ENCODE measurements at places on chromosomes 12 and 14.

DNA sequence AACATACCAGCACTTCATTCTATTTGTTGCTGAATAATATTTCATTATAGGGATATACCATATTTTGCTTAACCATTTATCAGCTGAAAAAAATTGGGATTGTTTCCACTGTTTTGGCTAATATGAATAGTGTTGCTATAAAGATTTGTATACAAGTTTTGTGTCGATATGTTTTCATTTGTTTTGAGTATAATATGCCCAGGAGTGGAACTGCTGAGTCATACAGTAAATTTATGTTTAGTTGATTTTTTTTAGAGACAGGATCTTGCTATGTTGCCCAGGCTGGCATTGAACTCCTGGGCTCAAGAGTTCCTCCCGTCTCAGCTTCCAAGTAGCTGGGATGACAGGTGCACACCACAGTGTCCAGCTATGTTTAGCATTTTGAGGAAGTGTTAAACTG, 131.5 kb upstream of the TMCC3 start:
- DNase-seq: no peak

GRCh38 chr12:52975204-52975603, 26.3 kb downstream of the KRT18 start:
- no peak for DNase-seq

GRCh38 chr14:92585981-92586937, 72.7 kb downstream of the RIN3 start:
- no peak for DNase-seq

DNA sequence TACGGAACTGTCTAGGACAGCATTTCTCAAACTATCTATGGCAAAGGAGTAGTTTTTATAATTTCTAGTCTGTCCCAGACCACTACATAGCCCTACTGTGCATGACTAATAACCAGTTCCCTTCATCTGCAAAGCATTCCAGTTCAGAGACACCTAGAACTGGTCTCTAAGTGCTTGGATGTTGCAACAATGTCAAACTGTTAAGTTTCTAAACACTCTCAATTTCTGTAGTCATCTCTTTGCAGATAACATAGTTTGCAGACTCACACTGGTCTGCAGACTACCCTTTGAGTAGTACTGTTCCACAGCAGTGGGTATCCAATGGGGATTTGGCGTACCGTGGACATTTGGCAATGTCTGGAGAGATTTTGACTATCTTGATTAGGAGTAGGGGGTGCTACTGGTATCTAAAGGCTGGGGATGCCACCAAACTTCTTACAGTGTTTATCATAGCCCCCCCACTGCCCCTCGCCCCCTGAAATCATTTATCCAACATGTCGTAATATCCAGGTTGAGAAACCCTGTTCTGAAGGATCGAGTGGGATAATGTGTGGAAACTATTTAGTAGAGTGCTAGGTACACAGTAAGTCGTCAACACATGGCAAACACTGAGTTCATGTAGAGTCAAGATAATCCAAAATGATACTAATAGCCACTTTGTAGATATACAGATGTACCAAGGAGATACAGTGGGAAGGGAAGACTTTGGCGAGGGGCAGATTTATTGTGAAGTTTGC, 1.7 kb downstream of the C12orf76 start:
- DNase-seq: no peak

- DNase-seq: no peak
Measured at GRCh38 chr14:90750701-90751100, 65.5 kb downstream of the TTC7B start.

DNA sequence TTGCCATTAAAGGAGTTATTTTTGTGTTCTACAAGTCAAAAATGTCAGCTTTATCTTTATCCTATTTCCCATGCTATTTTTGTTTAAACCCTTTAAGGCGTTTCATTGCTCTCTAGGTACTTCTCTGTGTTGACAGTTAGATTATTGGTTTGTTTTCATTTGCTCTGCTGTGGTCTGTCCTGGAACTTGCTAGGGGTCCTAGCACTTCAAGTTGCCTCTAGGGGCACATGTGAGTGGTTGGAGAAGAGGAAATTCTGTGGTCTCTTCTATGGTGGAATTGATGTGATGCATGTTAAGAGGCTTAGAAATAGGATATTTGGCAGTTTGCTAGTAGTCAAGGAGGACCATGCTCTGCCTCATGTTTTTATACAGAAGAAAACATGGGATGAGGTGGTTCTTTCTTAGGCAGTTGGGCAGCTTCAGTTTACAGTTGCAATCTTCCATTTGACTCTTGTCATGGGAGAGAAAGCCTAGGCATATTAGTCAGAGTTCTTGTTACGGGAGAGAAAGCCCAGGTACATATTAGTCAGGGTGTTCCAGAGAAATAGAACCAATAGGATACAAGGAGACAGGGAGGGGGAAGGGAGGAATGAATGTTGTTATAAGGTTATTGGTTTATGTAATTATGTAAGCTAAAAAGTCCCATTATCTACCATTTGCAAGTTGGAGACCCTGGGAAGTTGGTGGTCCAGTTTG, 14.4 kb downstream of the TTLL5 start:
- no peak for DNase-seq

- DNase-seq: no peak
Measured at GRCh38 chr12:11446372-11446771, 51.0 kb upstream of the PRB2 start.

GRCh38 chr12:20476551-20476950, 108.2 kb downstream of the PDE3A start:
- DNase-seq: no peak

DNA sequence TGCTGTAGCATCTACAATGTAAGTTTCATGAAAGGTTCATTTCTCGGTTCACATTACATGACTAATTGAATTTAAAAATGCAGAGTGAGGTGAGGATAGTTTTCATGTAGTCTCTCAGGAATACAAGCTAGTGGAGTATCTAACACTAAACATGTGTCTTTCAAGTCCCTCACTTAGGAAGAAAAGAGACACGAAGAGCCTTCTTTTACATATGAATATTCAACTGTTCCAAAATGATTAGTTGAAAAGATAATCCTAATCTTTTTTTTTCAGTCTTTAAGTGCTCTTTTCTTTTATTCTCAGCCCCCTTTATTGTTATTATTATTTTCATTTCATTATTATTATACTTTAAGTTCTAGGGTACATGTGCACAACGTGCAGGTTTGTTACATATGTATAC, 10.8 kb downstream of the PRR4 start:
- DNase-seq: no peak

GRCh38 chr12:87866578-87867292, 162.5 kb downstream of the C12orf50 start:
- DNase-seq: no peak

- DNase-seq: no peak
Measured at GRCh38 chr14:95163132-95163531, 5.8 kb upstream of the DICER1 start.

GRCh38 chr14:56715938-56716337, 94.3 kb downstream of the OTX2 start:
- DNase-seq: no peak

GRCh38 chr12:4830556-4831210, 79.0 kb upstream of the KCNA1 start:
- DNase-seq: no peak

DNA sequence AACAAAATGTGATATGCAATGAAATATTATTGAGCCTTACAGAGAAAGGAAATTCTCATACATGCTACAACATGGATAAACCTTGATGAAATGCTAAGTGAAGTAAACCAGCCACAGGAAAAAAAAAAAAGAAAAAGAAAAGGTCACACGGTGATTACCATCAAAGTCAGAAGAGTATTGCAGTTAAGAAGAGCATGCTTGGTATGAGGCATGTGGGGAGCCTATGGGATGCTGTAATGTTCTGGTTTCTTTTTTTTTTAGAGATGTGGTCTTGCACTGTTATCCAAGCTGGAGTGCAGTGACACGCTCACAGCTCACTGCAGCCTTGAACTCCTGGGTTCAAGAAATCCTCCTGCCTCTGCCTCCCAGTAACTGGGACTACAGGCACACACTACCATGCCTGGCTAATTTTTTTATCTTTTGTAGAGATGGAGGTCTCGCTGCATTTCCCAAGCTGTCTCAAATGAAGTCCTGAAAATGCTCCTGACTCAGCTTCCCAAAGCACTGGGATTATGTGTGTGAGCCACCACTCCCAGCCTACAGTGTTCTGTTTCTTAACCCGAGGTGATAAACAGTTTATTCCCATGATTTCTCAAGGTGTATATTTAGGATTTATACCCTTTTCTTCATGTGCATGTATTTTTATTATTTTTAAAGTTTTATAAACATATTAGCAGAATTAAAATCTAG, 96.2 kb downstream of the SEC23A start:
- no peak for DNase-seq

DNA sequence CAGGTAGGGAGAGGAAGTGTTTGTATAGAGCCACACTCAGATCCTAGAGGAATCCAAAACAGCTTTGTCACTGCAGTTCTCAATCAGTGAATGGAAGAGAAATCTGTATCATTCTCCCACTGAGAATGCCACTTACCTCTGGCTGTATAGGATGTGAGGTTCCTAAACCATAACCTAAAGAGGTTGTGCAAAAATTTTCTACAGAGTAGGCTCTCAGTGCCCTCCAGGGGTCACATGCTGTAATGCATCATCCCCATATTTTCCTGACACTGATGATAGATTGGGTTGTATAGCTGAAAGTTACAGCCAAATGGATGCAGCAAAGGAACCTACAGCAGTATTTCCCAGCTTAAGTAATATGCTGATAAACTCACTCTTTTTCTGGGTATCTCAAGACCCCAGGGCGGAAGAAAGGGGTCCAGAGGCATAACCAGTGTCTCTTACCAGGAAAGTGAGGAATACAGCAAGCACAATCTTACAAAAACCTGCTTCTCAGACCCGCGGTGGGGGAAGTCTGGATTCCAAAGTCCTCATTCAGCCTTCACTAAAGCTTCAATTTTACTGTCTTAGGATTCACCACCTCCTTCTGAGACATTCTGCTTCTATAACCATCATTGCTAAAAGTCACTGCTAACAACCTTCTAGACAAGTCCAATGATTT, 3.8 kb downstream of the BCDIN3D start:
- DNase-seq: no peak

- DNase-seq: no peak
Measured at GRCh38 chr14:92677087-92677668, 71.2 kb downstream of the LGMN start.

DNA sequence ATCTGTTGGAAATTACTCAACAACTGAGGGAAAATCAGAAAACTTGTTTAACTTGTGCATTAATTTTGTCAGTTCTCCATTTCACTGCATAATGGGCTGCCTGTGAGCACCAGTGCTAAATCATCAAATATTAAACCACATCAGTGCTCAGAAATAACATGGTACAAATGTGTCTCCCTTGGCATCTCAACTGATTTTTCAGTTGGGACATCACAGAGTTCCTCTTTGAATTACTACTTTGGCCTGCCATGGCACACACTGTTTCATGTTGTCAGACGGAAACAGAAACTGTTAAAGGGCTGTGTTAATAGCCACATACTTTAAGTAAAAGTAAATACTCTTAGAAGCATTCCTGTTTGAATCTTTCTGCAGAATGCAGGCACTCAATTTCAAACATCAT, 42.1 kb upstream of the STRN3 start:
- DNase-seq: no peak

GRCh38 chr14:66603945-66604344, 96.0 kb downstream of the GPHN start:
- DNase-seq: no peak

- DNase-seq: no peak
Measured at GRCh38 chr14:61326847-61327246, 5.5 kb downstream of the PRKCH start.

DNA sequence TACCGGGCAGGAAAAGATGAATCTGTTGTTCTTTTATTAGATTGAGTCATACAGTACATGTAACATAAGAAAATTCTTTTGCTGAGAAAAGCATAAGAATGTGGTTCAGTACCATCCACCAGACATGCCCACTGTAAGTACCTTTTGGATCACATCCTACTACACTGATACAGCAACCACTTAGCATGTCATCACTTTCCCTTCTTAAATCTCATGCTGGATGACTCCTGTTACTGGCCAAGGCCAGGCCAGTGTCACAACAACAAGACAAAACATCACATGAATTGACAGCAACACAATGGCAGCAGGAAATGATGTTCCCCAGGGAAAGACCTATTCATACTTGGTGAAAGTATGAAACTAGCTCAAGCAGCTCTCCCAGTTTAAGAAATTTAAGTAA, 46.4 kb downstream of the STXBP6 start:
- DNase-seq: no peak

DNA sequence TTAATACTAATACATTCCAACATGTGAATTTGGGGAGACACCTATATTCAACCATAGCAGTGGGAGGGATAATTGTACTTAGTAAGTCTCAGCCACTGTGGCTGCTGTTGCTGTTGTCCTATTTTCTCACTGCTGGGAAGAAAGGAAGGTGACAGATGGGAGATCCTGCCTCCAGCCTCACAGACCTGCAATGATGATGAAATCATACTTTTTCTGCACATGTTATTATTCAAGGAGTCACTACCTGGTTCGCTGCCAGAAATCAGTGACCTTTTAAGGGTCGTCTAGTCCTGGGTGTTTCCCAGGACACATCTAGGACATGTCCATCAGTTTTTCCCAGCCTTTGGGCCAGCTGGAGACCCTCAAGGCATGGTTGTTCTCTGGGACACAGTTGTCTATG, 106.2 kb upstream of the RPH3A start:
- DNase-seq: no peak

DNA sequence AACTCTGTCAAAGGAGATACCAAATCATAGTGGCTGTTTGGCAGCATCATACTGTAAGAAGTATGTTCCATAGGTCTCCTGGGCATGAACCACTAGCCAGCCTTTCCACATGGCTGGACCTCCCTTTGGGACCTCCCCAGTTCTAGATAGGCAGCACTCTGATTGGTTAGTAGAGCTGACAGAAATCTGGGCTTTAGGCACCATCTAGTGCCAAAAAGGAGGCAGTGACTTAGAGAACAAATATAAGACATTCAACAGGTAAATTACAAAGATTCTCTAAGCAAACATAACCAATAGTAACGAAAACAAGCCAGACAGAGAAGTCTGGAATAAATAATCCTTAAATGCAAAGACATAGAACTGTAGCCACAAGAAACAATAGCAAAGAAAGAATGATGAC, 148.0 kb upstream of the PDE3A start:
- DNase-seq: no peak

DNA sequence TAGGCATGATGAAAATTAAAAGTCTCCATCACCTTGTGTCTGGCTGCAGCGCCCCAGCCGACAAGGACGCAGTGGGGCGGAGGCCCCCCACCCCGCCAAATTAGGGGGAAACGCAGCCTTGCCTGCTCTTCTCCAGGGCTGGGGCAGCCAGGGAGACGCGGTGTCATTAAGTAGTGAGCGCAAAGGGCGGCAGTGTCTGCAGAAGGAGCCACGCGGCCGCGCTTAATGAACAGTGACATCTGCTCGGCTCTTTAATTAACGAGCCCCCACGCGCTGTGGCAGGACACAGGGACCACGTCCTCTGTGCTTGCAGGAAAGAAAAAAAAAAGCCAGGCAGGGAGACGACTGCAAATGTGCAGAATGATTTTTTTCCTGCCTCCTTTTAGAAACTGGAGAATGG, 93.4 kb upstream of the NCOR2 start:
- DNase-seq: no peak

DNA sequence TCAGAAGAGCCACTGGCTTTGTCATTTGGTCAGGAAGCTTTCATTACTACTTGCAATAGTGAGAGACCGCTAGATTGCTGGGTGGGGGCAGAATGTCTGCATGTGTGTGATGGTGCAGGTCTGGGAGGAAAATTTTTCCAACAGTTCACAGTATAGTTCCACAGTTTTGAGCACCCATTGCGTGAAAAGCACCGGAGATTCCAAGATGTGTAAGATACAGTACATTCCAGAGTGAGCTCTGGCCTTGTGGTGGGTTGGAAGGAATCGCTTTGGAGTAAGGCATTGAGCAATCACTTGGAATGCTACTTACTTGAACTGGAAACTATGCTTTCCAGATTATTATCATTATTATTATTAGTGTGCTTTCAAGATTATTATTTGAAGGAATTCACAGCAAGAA, 47.6 kb upstream of the FRMD6 start:
- DNase-seq: no peak

Data from stimulated activated CD8-positive, alpha-beta memory T cell treated with anti-CD3 and anti-CD28 coated beads, Interleukin-7, amount 100 ng/mL, for 4 hours (primary cell).